NCI-H446 (cell line): ENCODE measurements at places on chromosomes 12 and 14.

DNA sequence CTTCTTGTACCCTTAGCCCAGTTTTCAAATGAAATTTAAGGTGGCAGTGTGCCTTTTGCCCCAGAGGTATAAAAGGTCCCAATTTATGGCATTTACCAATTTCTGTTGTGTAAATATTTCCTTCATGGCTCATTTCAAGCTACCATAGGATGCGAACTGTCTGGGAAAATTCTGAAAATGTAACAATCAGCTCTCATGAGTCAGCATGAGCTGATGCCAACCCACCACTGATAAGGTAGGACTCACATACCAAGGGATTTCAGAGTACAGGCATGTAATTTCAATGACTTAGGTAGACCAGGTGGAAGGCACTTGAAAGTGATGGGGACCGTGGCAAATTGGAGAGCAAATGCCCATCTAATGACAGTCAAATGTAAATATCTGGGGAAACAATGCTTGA lies 169.5 kb downstream of the TTC8 start:
- no peak for DNase-seq

DNA sequence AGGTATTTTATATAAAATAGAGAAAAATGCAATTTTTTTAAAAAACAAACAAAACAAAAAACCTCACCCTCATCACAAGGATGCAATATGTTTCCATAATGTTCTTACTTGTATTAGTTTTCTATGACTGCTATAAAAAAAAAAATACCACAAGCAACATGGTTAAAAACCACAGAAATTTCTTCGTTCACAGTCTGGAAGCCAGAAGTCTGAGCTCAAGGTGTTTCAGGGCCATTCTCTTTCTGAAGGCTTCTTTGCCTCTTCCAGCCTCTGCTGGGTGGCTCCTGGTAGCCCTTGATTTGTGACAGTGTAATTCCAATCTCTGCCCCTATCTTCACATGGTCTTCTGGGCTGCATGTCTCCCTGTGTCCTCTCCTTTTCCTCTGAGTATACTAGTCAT lies 21.5 kb upstream of the SSTR1 start:
- no peak for DNase-seq

DNA sequence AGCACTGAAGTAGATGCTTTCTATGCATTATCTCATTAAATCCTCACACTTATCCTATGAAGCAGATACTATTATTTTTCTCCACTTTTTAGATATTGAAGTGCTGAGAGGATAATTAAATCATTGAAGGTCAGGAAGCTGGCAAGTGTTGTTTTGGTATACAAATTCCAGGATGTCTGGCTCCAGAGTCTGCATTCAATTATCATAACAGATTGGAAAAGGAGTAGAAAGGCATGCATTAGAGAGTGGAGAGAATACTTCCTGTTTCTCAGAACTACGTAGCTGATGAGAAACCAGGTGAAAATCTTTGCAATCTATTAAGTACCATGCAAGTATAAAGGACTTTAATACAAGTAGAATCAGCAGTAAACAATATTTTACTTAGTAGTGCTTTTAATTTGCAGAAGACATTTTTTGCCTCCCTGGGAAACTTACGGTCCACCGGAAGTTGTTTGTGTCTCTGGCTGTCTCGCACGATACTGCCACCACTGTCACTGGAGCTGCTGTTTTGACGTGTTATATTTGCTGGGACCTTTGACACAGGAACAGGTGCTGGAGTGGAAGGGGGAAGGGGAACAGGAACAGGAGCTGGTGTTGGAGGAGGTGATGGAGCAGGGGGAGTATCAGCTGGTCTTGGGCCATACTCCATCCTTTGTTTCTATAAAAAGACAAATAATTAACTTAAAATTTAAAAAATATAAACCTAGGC lies 158.0 kb downstream of the EPS8 start:
- no peak for DNase-seq

DNA sequence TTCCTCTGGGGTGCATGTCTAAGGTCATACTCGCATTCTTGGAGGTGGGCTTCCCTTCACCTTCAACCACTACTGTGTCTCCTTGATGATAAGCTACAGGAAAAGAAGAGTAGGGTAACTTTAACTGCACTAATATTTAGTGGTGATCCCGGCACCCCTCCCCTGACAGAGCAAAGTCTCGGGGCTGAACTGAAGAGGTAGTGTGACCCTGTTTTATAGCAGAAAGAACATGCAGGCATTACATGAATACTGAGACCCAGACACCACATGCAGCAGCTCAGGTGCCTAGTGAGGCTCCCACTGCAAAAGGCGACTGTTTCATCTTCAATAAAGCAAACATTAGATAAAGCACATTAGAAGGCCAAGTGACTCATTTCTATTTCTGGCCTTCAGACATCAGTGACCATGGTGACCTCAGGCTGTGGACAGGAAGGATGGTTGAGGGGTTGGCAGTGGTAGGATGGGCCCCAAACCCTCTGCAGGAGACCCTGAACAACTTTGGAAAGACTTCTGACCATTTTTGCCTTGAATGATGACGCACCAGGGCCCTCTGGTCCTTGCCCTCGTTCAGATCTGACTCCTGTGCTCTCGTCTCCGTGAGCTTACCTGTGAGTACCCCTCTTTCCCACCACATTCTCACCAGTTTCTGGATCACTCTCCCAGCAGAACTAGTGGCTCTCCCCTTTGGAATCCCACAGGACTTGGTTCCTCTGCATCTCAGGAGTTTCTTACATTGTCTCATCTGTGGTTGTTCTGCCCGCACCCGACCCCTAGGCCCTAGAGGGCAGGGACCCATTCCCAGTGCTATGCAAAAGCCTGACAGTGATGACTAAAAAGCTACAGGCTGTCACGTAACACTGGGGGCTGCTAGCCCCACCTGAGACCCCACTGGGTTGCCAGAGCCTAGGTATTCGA lies 23.8 kb upstream of the JPH4 start:
- no peak for DNase-seq

DNA sequence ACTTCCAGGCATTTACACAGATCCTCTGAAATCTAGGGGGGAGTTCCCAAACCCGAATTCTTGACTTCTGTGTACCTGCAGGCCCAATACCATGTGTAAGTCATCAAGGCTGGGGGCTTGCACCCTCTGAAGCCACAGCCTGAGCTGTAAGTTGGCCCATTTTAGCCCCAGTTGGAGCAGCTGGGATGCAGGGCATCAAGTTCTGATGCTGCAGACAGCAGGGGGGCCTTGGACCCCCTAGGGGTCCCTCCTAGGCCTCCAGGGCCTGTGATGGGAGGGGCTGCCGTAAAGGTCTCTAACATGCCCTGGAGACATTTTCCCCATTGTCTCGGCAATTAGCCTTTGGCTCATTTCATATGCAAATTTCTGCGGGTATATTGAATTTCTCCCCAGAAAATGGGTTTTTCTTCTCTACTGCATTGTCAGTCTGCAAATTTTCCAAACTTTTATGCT lies 59.5 kb downstream of the LRIG3 start:
- no peak for DNase-seq

GRCh38 chr12:95339086-95339788 lies 121.6 kb downstream of the VEZT start:
- DNase-seq: no peak

GRCh38 chr12:26250801-26251200 lies 55.4 kb downstream of the SSPN start:
- DNase-seq: no peak

GRCh38 chr12:68349220-68349621 lies 17.1 kb upstream of the MDM1 start:
- DNase-seq: peak; percentile 37

GRCh38 chr12:46554460-46554859 lies 181.9 kb upstream of the SLC38A2 start:
- no peak for DNase-seq

DNA sequence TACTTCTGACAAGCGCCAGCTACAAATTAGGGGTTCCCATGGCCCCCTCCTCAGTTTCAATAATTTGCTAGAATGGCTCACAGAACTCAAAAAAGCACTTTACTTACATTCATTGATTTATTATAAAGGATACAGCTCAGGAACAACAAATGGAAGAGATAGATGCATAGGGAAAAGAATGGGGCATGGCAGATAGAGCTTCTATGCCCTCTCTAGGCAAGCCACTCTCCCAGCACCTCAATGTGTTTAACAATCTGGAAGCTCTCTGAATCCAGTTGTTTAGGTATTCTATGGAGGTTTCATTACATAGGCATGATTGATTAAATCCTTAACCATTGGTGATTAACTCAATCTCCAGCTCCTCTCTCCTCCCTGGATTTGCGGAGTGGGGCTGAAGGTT lies 184.5 kb upstream of the DAAM1 start:
- peak; percentile 11 for DNase-seq

- DNase-seq: no peak
Measured at GRCh38 chr12:91422127-91422526, 239.5 kb upstream of the DCN start.

- DNase-seq: no peak
Measured at GRCh38 chr12:109359131-109359690, 11.5 kb downstream of the MYO1H start.

GRCh38 chr12:90099288-90099687 lies 390.6 kb upstream of the ATP2B1 start:
- DNase-seq: no peak

DNA sequence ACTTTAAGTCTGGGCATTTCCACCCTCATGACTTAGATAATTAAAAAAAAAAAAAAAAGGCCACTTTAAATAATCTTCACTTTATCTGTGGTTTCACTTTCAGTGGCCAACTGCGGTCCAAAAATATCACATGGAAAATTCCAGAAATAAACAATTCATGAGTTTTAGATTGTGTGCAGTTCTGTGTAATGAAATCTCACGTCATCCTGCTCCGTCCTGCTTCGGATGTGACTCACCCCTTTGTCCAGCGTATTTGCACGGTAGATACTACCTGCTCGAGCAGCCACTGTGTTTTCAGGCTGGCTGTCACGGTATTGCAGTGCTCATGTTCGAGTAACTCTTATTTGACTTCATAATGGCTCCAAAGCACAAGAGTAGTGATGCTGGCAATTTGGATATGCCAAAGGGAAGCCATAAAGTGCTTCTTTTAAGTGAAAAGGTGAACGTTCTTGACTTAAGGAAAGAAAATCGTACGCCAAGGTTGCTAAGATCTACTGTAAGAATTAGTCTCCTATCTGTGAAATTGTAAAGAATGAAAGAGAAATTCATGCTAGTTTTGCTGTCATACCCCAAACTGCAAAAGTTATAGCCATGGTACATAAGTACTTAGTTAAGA lies 2.4 kb downstream of the E2F7 start:
- DNase-seq: no peak

- DNase-seq: no peak
Measured at GRCh38 chr14:55332654-55333570, 61.7 kb downstream of the FBXO34 start.

DNA sequence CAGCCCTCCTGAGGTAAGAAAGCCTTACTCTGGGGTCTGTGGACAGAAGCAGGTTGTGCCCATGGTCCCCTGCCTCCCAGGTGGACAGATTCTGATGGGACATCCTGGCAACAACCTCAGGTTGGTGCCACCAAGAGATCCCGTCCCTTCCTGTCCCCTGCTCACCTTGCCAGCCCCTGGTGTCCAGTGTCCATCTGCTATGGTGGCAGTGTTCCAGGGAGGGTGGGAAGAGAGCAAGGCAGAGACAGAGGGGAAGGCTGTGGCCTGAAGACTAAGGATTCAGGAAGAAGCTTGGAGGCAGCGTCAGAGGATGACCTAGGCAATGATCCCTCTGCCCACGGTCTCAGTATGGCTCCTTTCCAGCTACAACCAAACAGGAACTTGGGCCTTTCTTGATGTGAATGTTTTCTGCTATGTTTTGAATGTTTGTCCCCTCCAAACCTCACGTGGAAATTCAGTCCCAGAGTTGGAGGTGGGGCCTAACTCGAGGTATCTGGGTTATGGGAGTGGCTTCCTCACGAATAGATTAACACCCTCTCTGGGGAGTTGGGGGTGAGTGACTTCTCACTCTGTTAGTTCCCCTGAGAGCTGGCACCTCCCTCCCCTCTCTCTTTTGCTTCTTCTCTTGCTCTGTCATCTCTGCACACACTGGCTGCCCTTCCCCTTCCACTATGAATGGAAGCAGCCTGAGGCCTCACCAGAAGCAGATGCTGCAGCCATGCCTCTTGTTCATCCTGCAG lies 26.9 kb downstream of the IQSEC3 start:
- no peak for DNase-seq

DNA sequence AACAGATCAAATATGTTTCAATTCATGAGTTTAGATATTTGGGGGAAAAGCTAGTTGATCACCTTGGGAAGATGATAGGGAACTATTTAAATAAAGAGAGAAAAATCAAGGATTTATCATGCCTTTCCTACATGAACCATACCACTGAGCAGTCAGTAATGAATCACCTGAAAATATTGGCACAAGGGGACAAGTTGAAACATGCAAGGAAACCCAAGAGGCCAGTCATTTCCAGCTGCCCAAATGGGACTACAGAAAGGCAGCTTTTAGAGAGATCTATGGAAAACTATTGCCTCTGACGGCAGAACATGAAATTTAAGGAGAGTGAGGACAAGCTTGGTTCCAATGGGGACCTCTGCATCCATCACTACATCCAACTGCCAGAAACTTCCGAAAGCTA lies 14.1 kb upstream of the ETV6 start:
- no peak for DNase-seq

DNA sequence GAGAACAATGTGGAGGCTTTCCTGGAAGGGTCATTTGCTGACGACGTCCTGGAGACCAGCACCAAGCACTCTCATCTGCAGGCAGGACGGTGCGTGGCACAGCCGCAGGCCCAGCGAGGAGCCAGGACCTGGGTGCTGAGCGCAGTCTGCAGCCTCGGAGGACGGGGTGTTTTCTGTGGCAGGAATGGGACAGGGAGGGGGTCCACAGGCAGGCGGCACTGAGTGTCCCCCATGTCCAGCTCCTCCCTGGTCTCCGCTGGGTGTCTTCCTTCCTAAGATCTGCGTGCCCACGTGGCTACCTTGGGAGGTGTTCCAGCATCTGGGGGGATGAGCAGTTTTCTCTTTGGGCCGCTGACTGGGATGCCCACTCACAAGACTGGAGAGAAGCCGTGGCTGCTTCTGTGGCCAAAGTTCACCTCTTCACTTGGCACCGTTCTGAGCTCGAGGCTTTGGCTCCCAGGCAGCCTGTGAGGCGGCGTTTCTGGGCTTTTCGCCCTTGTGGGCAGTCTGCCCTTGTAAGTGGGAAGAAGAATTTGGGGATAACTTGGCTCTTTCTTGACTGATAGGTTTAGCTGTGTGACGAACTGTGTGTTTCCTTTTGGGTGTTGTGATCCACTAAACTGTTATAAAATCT lies 72.2 kb downstream of the NOC4L start:
- no peak for DNase-seq

GRCh38 chr12:118059341-118060191 lies 1.4 kb downstream of the WSB2 start:
- no peak for DNase-seq

GRCh38 chr12:52601671-52602070 lies 408 bp upstream of the KRT72 start:
- DNase-seq: no peak

GRCh38 chr12:121823101-121823726 lies 19.4 kb downstream of the SETD1B start:
- no peak for DNase-seq

GRCh38 chr12:75578546-75578945 lies 67.1 kb upstream of the KRR1 start:
- no peak for DNase-seq

DNA sequence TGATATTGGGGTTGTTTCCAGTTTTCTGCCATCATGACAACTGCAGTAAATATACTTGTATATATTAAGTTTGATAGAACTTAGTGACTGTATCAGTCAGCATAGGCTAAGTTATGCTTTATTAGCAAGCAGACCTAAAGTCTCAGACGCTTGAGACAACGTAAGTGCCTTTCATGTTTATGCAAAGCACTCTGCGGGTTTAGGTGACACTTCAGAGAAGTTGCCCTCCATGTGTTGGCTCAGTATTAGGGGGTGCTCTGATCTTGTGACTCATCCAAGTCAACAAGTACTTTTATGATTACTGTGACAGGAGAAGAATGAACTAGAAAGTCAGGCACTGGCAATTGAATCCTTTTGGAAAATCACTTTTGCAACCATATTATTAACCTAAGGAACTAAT lies 13.3 kb upstream of the OTOGL start:
- no peak for DNase-seq
